HT-29 (cell line): ENCODE measurements at places on chromosomes 13 and 19. TPM values are rescaled to one million over a fixed set of nuclear protein-coding genes. Genes with fewer than 3 reads are reported as not detected.

GRCh38 chr19:16359074-16359473 lies 34.4 kb downstream of the KLF2 start:
- DNase-seq: no peak

The N4BP2L1 gene
- total RNA-seq: 0.16 TPM in 1 of 2 replicates, not detected in the other

GRCh38 chr19:14536926-14537692 lies 7.7 kb downstream of the TECR start:
- peak; percentile 76 for DNase-seq

DNA sequence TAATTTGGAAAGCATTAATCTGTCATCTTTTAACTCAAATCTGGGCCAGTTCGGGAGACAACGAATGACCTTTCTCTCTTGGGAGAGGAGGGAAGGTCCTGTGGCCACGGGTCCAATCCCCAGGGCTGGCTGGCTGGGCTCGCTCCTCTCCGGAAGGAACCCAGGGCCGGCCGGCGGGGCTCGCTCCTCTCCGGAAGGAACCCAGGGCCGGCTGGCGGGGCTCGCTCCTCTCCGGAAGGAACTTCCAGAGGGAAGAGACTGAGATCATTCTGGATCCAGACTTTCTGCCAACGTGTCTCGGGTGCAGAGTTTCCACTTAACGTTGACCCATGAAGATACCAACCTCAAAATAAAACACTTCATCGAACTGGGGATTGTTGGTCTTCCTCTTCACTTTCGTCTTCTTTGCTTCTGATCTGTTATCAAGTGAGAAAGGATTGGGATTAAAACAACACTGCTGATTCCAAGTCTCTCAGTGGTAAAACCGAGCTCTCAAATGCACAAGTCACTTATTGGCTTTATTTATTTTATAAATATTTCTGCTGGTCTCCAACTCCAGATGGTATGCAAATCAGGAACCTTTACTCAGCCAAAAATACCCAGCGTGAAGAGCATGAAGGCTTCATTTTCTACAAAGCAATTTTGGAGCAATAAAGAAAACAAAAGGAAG lies 53.3 kb upstream of the C13orf46 start:
- DNase-seq: no peak

- DNase-seq: no peak
Measured at GRCh38 chr13:39509616-39510315, 93.2 kb downstream of the LHFPL6 start.

- no peak for DNase-seq
Measured at GRCh38 chr13:97448503-97449251, 14.7 kb downstream of the RAP2A start.

DNA sequence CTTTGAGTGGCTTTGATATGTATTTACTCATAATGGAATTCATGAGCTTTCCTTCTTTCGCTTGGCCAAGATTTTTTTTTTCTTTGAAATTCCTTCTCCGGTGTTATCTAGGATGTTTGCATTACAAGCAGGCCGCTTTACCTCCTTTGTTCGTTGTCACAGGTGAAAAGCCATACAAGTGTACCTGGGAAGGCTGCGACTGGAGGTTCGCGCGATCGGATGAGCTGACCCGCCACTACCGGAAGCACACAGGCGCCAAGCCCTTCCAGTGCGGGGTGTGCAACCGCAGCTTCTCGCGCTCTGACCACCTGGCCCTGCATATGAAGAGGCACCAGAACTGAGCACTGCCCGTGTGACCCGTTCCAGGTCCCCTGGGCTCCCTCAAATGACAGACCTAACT lies 16.7 kb downstream of the KLF5 start:
- no peak for DNase-seq

DNA sequence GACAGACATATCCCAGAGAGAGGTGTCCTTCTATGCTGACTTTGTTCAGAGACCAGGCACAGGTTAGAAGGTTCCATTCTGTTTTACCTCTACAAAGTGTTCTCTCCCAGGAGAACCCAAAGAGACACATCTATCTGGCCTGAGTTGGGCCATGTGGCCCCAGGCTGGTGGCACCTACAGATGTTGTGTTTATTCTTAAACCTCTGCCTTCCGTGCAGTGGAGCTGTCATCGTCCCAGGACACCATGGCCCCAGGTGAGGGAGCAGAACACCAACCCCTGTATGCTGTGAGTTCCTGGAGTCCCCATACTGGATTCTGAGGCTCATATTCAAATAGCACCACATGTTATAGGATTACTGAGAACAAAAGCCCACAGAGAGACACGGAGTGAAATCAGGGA lies 3.9 kb downstream of the KIR3DL3 start:
- DNase-seq: no peak

GRCh38 chr13:112058519-112058873 lies 8.5 kb upstream of the SOX1 start:
- DNase-seq: no peak

The ZSCAN4 gene
- not detected in 2 replicates for total RNA-seq

The OXGR1 gene
- total RNA-seq: not detected in 2 replicates

DNA sequence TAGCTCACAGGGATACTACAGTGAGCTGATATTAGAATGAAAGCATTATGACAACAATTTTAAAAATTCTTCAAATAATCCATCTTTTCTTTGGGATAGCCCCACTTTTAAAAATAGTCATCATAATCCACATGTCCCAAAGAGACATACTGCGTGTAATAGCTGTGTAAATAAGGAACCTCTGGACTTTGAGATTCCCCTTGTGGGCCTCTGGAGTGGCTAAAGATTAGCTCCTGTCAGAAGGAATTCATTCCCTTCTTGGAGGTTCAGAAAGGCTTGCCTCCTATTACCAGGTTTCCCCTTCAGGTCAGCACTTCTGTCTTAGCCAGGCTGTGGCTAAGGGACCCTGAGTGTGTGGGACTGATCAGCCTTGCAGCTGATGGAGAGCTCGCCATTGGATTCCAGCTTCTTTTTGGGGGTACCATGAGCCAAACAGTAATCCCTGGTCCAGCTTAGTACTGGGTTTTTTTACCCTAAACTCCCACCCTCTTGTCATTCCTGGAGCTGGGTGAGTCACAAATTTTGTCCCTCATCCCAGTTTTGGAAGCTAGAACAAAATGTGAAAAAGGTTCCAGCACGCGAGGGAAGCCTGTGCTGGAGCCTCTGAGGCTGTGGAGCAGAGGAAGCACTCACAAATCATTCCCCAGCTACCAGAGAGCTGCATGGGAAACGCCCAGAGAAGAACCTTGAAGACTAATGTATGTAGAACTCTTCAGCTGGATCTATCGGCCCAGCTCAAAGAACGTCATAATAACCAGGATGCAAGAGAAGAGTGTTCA lies 96.7 kb downstream of the RNASEH2B start:
- no peak for DNase-seq

DNA sequence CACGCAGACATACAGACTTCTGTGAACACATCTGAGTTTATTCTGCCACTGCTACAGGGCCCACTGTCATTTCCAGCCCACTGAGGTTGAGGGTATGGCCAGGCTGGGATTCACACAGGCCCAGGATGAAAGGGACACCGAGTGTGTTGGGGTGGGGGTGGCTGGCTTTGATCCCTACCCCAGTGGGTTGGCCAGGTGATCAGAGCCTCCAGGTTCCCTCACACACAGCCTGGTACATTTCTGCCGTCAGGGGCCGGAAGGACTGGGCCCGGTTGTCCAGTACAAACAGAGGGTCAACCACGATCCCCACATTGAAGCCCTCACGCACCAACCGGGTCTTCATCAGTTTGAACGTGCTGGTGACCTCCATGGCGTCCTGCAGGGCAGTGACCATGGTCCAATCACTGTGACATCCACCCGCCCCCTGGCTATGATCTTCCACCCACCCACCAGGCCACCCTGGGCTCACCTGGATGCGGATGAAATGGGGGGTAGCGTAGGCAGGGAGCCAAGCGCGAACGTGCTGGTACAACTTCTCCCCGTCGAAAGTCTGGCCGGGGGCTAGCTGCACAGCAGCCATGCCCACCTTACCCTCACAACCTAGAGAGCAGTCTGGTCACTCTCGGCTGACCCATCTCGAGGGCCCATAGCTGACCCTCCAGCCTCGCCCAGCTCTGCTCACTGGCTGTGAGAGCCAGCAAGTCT lies 13.3 kb downstream of the SLC27A5 start:
- DNase-seq: no peak

- no peak for DNase-seq
Measured at GRCh38 chr19:58128041-58128685, 22.4 kb downstream of the ZNF329 start.

GRCh38 chr13:99263126-99263785 lies 5.1 kb upstream of the GPR18 start:
- no peak for DNase-seq

- DNase-seq: no peak
Measured at GRCh38 chr19:18014197-18014596, 6.2 kb downstream of the ARRDC2 start.

- DNase-seq: no peak
Measured at GRCh38 chr13:94233401-94233800, 246.1 kb downstream of the DCT start.

DNA sequence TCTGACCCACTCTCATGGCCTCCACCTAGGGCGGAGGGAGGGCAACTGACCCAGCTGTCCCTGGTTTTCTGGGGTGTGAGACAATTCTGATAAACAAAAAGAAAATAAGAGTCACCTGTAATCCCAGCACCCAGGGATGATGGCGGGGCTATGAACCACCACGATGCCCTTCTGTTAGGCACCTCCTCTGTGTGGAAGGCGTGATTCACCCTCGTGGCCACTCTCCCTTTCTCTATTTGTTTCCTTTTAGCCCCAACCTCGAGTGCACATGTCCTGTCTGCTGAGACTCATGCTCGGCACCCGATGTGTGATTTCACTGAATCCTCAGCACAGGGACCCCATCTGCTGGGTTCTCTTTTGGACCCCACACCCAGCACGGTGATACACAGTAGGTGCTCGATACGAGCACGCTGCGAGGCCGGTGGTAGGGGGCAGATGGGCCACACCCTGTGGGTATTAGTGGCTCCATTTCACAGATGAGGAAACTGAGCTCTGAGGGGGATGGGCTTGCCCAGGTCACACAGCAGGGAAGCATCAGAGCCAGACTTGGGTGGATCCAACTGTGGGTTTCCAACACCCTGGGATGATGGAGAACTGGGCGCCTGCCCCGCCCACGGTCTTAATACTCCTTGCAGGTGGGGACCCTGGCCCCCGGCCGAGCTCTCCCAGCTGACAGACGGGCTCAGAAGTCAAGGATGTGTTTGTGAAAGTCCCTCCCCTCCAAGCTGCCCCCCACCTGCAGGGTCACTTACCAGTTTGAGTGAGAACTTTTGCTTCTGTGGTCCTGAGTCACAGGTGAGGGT lies 24.9 kb downstream of the VRK3 start:
- no peak for DNase-seq

DNA sequence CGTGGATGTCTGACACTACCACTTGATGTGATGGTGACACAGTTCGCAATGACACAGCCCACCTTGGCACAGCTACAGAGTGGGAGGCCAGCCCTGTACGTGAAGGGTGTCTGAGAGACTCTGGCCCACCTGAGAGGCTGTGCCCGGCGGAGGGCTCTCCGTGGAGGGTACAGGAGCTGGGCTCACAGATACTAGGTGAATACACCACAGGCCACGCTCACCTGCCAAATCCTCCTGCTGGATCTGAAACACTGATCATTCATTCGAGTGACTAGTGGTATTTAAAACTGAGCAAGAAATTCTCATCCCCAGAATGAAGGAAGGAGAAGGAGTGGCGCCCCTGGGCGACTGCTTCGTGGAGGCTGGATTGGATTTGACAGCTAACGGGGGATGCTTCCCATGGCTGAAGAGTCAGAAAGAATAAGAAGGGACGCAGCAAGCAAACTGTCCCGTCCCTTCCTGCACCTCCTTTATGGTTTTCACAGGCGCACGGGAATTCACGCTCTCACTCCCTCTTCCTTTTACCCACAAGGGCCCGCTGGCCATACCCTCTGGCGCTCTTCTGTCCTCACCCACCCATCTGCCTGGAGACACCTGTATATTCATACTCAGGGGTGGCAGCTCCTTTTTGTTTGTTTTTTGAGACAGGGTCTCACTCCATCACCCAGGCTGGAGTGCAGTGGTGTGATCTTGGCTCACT lies 25.0 kb downstream of the CEBPG start:
- DNase-seq: no peak
